ENCODE measurements at places on chromosomes 1 and 21. TPM values are rescaled to one million over a fixed set of nuclear protein-coding genes. Genes with fewer than 3 reads are reported as not detected.

Gene TMPRSS3
- 4.8 TPM for total RNA-seq

Gene SPRR2A
- not detected for total RNA-seq

Gene TEDDM1
- total RNA-seq: not detected

DNA sequence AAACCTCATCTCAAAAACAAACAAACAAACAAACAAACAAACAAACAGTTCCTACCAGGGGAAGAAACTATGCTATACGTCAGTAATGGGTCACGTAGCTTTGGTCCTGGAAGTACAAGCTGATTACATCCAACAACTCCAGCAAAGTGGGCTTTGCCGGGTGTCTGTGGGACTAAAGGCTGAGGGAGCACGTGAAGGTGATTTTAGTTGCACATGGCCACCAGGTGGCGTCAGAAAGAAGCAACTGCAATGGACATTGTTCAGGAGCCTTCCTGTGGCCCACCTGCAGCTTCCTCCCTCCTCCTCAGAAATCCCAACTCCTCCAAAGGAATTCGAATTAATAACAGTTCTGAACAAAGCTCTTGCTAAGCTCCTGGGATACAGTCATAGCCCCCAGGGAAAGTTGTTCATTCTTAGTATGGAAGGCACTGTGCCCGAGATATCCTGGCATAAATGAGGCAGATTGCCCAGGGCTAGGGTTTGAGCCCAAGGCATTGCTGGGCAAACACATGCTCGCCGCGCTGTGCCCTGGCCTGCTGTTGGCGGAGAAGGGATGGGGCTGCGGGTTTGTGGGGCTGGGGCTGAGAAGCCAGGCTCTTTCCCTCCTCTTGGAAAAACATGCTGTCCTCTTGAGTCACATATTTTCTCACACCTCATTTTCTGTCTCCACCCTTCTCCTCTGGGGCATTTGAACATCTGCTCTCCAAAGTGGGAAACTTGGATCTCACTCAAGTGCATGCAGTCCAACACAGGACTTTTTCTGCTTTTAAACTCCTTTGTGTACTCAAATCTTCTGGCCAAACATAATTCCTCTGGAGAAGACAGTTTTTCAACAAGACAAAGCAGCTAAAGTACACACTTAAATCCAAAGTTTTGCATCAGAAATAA is 28.6 kb downstream of the AKNAD1 start:
- H3K4me3 ChIP-seq: no peak overlapping the region
- peak overlapping the region; percentile 78 for H3K27ac ChIP-seq
- no peaks in the 10 kb centered on the region for H3K36me3 ChIP-seq
- H3K4me1 ChIP-seq: peaks cover 38% of the 10 kb centered on the region

Gene FMO5
- total RNA-seq: 29.0 TPM

Gene B4GALT2
- 39.1 TPM for total RNA-seq

Gene CFHR1
- not detected for total RNA-seq

Gene CD1B
- not detected for total RNA-seq

DNA sequence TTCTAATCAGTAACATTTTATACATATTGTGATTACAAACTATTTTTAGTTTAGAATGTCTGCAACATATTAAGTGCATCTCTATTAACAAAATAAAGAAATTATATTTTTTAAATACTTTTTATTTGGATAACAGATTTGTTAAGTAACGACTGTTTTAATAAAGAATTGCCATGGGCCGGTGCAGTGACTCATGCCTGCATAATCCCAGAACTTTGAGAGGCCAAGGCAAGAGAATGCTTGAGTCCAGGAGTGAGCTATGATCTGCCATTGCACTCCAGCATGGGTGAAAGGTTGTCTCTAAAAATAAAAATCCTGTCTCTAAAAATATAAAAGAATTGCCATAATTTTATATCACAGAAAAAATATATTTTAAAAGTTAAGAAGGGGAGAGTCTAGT is 4.1 kb downstream of the LRRIQ3 start:
- peaks cover 3% of the 10 kb centered on the region for H3K4me1 ChIP-seq
- DNase-seq: no peak
- H3K36me3 ChIP-seq: no peaks in the 10 kb centered on the region
- no peak overlapping the region for H3K27ac ChIP-seq

- no peak overlapping the region for H3K4me3 ChIP-seq
- H3K4me1 ChIP-seq: peaks cover 20% of the 10 kb centered on the region
- no peak for DNase-seq
Measured at GRCh38 chr1:26239936-26240335, 5.9 kb downstream of the CEP85 start.

GRCh38 chr1:150760013-150760412 is 5.6 kb downstream of the CTSS start:
- no peak for DNase-seq
- H3K4me1 ChIP-seq: peaks cover 9% of the 10 kb centered on the region
- H3K36me3 ChIP-seq: peaks cover 33% of the 10 kb centered on the region
- no peaks in the 10 kb centered on the region for H3K27me3 ChIP-seq
- H3K27ac ChIP-seq: peak overlapping the region; percentile 97

DNA sequence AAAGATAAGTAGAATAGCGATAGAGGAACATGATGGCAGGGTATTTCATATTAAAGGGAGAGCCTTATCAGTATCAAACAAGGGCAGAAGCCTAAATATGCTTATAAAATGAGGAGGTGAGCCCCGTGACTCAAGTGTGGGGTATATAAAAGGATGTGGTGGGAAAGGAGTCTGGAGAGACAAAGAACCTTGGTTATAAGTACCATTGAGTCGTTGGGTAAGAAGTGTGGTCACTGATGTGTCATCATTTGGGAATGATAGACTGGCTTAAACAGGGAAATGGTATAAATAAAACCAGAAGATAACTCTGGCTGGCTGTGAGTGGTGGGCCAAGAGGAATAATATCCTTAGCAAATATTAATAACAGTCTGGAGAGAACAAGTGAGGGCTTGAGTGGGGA is 10.9 kb upstream of the CD5L start:
- H3K4me3 ChIP-seq: no peak overlapping the region
- no peaks in the 10 kb centered on the region for H3K27me3 ChIP-seq
- no peaks in the 10 kb centered on the region for H3K36me3 ChIP-seq
- no peaks in the 10 kb centered on the region for H3K4me1 ChIP-seq
- DNase-seq: no peak

DNA sequence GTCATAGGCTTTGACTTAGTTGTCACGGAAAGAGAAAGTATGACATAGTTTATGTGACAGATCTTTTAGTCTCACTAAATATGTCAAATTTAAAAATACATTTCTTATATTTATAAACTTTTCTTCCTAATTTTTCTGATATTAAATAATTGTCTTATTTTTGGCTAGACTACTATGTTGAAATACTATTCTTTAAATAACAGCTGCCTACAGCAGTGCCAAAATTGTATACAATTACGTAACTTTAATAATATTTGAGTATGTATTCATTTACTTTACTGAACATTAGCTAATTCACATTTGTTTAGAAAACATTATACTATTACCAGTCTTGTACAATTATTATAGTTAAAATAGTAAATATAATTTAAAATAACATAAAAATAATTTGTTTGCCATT is 137.4 kb downstream of the ADGRL4 start:
- no peak overlapping the region for H3K4me3 ChIP-seq
- H3K27me3 ChIP-seq: no peaks in the 10 kb centered on the region
- no peaks in the 10 kb centered on the region for H3K36me3 ChIP-seq
- no peak for DNase-seq
- H3K4me1 ChIP-seq: no peaks in the 10 kb centered on the region
- no peak overlapping the region for H3K27ac ChIP-seq

Gene LCE3E
- not detected for total RNA-seq

GRCh38 chr1:185314411-185314810 is 2.6 kb downstream of the IVNS1ABP start:
- H3K36me3 ChIP-seq: no peaks in the 10 kb centered on the region
- H3K27ac ChIP-seq: no peak overlapping the region
- no peak for DNase-seq
- H3K27me3 ChIP-seq: no peaks in the 10 kb centered on the region

DNA sequence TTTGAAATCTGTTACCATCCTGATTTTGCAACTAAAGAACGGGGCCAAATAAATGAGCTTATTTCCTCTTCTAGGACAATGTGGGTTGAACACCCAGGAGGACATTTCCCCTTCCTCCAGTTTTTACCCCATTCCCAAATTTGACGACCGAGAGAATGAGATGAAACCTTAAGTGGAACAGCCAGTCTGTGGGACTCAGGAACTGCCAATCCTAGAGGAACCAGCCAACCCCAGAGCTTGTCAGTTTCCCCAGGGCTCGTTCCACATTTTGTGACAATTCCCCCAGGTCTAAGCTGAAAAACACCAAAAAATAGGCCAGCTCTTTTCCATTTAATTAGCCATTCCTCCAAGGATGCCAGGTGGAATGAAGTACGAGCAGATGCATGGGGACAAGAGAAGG is 21.3 kb upstream of the MAPKAPK2 start:
- H3K27me3 ChIP-seq: peaks cover 12% of the 10 kb centered on the region
- H3K27ac ChIP-seq: no peak overlapping the region
- DNase-seq: no peak
- no peaks in the 10 kb centered on the region for H3K36me3 ChIP-seq
- H3K4me1 ChIP-seq: peaks cover 11% of the 10 kb centered on the region
- no peak overlapping the region for H3K4me3 ChIP-seq

- no peak for DNase-seq
- H3K27ac ChIP-seq: no peak overlapping the region
- H3K36me3 ChIP-seq: no peaks in the 10 kb centered on the region
Measured at GRCh38 chr21:38993561-38993960, 187.8 kb downstream of the ETS2 start.

Gene CFHR2
- not detected for total RNA-seq

DNA sequence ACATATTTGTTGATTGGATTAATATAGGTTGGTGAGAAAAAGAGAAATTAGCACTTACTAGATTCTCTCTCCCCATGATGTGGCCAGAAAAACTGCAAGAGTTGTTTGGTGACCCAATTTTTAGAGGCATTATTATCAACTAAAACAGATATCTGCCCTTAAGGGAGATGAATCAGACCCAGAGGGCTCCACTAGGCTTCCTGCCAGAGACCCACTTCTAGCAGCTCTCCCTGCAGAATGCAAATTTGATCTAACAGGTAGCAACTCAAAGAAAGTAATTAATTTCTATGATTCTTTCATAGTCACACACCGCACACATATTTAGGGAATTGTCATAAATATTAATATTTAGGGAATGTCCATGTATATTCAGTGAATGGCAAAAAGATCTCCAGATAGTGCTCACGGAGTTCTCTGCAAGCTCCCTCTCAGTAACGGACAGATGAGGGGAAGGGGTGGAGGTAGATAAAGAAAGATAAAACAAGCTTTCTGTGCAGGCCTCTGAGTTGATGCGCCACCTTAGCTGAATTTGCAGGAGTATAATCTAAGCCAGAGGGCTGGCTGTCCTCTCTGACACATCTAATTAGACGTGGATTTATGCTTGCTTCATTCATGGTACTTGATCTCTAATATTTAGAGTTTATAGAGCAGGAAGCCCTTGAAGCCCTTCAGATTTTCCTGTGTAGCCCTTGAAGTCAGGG is 84.1 kb upstream of the CCDC190 start:
- H3K4me3 ChIP-seq: no peak overlapping the region
- no peak overlapping the region for H3K27ac ChIP-seq
- DNase-seq: no peak
- H3K27me3 ChIP-seq: no peaks in the 10 kb centered on the region
- H3K4me1 ChIP-seq: no peaks in the 10 kb centered on the region

- peak; percentile 42 for DNase-seq
- peak overlapping the region; percentile 58 for H3K27ac ChIP-seq
- H3K4me3 ChIP-seq: no peak overlapping the region
- no peaks in the 10 kb centered on the region for H3K36me3 ChIP-seq
- H3K4me1 ChIP-seq: peaks cover 16% of the 10 kb centered on the region
Measured at GRCh38 chr1:165424454-165425216, 20.3 kb downstream of the RXRG start.

- no peak overlapping the region for H3K4me3 ChIP-seq
- peaks cover 40% of the 10 kb centered on the region for H3K27me3 ChIP-seq
- peaks cover 43% of the 10 kb centered on the region for H3K4me1 ChIP-seq
- H3K36me3 ChIP-seq: no peaks in the 10 kb centered on the region
- H3K27ac ChIP-seq: no peak overlapping the region
Measured at GRCh38 chr1:206911064-206911663, 10.6 kb downstream of the FCMR start.

Gene IFFO2
- 14.7 TPM for total RNA-seq

DNA sequence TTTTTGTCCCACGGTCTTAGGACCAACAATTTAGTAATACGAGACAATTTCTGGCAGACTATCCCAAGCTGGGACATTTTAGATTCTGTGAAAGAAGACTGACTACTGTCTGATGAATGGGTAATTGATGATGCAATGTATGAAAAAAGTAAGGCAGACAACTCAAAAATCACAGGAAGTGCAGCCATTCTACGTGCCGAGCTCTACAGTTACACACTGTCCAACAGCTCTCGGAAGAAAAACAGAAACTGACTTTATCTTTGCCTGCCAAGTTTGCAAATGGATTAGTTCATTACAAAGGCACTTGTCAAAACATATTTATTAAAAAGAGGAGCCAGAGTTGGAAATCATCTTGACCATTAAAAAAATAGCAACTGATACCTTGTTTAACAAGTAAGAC is 31.3 kb downstream of the ZBTB8B start:
- no peaks in the 10 kb centered on the region for H3K27me3 ChIP-seq
- no peak overlapping the region for H3K4me3 ChIP-seq
- no peaks in the 10 kb centered on the region for H3K36me3 ChIP-seq
- peak overlapping the region; percentile 20 for H3K27ac ChIP-seq
- peaks cover 5% of the 10 kb centered on the region for H3K4me1 ChIP-seq

- no peak overlapping the region for H3K27ac ChIP-seq
- H3K4me1 ChIP-seq: peaks cover 11% of the 10 kb centered on the region
- H3K27me3 ChIP-seq: no peaks in the 10 kb centered on the region
- H3K36me3 ChIP-seq: no peaks in the 10 kb centered on the region
- no peak for DNase-seq
Measured at GRCh38 chr1:26537951-26538352, 8.4 kb downstream of the RPS6KA1 start.

DNA sequence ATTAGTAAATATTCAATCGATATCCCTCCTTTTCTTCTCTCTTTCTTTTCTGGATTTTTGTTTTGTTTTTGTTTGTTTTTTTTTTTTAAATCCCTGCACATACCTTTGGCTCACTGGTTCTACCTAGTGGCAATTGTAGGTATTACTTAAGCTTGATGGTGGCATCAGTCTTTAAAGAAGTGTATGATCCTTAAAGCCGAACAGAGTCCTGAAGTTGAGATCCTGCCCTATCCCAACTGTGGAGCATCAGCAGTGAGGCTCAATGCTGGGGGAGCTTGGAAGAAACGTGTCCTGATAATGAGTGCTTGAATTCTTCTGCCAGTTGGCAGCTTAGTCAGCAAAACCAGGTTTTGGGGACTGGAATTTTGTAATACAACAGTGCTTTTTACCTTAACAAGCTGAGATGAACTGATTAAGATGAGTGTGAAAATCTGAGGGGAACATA is 60.8 kb downstream of the FASLG start:
- no peaks in the 10 kb centered on the region for H3K36me3 ChIP-seq
- no peaks in the 10 kb centered on the region for H3K27me3 ChIP-seq
- H3K4me1 ChIP-seq: no peaks in the 10 kb centered on the region
- no peak overlapping the region for H3K4me3 ChIP-seq
- H3K27ac ChIP-seq: no peak overlapping the region
- no peak for DNase-seq

Gene RHEX
- total RNA-seq: 1.1 TPM

Gene LCE1F
- total RNA-seq: not detected
